Bronchus fibroblast of lung (primary cell): ENCODE measurements at places on chromosomes 3 and 15. TPM values are rescaled to one million over a fixed set of nuclear protein-coding genes. Genes with fewer than 3 reads are reported as not detected.

The PLA2G4E gene
- total RNA-seq: not detected in 2 replicates

The CCR9 gene
- total RNA-seq: not detected in 2 replicates

The NAA80 gene
- total RNA-seq: 21.7 and 23.7 TPM in 2 replicates

The PRR20G gene
- total RNA-seq: not detected in 2 replicates

The GUCA1C gene
- total RNA-seq: not detected in 2 replicates

The AMIGO3 gene
- total RNA-seq: 0.50 and 1.2 TPM in 2 replicates

The BCHE gene
- total RNA-seq: 10.0 and 17.3 TPM in 2 replicates

The PRSS50 gene
- total RNA-seq: not detected in 2 replicates

The PLSCR2 gene
- total RNA-seq: not detected in 2 replicates

The NUP210 gene
- not detected in 2 replicates for total RNA-seq

The SIDT1 gene
- not detected in 2 replicates for total RNA-seq

The PLD1 gene
- total RNA-seq: 4.9 TPM in 2 replicates

The GCSAM gene
- not detected in 2 replicates for total RNA-seq

The C3orf49 gene
- total RNA-seq: not detected in 2 replicates

The LMAN1L gene
- not detected in 2 replicates for total RNA-seq

The CCR1 gene
- not detected in 2 replicates for total RNA-seq

The MIX23 gene
- 29.4 and 33.6 TPM in 2 replicates for total RNA-seq

The UACA gene
- total RNA-seq: 24.2 and 29.1 TPM in 2 replicates

The MORC1 gene
- not detected in 2 replicates for total RNA-seq

The STRIT1 gene
- not detected in 2 replicates for total RNA-seq

The PCOLCE2 gene
- 1.3 and 1.5 TPM in 2 replicates for total RNA-seq

The CDCP1 gene
- 22.1 and 23.2 TPM in 2 replicates for total RNA-seq

The ITIH1 gene
- total RNA-seq: not detected in 2 replicates

The ROPN1B gene
- not detected in 2 replicates for total RNA-seq
